ENCODE measurements at places on chromosomes 7 and 10.

- DNase-seq: no peak
Observed at GRCh38 chr10:130715686-130716670, 579.8 kb downstream of the GLRX3 start.

DNA sequence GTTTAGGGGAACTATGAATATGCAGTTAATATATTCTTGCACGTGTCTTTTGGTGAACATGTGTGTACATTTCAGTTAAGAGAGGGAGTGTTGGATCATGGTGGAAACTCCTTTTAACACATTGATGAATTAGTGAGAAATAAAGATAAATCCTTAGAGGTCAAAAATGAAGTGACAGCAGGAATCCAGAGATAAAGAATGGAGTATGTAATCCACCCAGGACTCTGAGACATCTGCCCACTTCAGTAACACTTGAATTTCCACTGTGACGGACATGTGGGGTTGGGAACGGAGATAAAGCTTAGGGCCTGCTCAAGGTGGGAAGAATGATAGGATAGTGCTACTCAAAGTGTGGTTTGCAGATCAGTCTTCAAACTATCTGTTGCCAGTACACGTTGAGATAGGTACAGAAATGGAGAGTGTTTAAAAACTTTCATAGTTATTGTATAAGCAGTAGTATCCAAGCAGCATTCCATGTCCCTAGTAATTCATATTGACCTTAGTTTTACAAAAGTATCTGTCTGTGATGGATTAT is 6.6 kb upstream of the RELN start:
- DNase-seq: no peak

DNA sequence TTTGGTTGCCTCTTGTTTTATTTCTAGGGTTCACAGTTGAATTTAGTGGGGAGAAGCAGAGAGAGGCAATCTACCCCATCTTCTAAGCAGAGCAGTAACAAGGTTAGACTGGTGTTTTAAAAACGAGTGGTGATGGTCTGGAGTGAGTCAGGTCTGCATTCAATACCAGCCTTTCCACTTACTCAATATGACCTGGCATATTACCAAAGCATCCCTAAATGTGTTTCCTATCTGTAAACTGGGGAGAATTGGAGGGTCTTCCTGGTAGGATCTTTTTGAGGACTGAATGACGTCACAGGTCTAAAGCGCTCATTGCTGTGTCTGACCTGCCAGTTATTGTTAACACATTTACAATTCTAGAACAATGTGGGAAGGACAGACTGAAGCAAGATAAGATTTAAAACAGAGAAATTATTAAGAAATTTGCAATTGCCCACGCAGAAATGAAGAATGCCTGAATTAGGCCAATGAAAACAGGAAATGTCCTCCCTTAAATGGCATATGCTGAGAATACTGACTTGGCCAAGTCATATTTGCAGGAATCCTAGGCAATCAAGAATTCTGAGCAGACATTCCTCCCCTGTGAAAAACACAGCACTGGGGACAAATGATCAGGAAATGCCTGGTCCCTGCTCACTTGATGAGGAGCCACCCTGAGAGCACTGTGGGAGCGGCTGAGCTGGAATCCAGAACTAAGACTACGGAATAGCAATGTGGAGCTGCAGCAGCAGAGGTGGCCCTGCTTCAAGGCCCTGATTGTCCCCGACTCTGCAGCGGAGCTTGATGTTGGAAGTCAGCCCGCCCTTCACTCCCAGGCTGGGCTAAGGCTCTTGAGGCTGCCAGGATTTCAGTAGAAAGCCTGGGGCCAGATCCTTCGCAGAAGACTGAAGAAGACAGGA is 184.5 kb upstream of the CXCL12 start:
- no peak for DNase-seq

DNA sequence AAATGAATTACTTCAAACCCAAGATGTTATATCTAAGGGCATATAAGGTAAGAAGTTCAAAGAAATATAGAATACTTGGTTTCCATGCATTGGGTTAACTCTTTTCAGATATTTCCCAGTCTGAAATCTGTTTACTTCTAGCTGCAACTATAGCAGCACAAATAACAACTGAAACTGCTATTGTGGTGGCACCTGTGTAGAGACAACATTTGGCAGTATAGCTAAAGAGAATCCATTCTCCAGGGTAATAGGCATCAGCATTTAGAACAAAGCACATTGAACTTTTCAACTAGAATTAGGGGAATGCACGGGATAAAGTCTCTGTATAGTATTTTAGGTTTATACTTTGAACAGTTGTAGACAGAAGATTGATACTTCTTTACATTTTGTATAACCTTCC is 19.7 kb upstream of the CALCR start:
- no peak for DNase-seq

GRCh38 chr7:120981888-120982615 is 6.5 kb upstream of the CPED1 start:
- DNase-seq: no peak

DNA sequence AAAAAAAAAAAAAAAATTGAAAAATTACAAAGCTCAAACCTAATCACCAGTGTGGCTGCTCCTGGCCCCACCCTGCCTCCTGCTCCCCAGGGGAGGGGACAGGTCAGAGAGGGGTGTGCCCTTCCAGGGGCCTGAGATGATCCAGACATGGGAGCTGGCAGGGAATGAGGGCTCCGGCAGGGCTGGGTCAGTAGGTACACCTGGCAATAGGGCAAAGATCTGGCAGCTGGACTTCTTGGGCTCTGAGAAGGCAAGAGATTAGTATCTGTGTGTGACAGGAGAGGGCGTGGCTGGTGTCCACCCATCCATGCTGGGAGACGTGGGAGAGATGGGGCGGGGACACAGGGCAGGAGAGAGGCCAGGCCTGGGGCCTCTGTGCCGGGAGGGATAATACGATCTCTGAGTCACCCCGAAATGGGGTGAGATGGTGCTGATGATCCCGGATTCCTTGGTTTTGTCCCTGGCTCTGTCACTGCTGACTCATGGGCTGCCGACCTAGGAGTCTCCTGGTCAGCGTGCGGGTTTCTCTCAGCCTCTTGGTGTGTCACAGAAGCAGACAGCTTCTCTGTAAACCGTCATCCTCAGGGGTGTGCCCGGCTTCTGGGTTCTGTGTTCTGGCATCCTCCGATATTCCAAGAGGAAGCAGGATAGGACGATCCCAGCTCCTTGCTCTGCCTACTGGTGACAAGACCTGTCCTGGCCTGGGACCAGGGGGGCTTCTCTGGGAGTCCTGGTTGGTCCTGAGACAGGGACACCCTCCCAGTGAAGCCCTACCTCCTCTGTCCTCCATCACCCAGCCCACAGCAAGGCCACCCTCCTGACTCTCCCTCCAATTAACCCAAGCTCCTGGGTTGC is 8.2 kb upstream of the CLDN4 start:
- DNase-seq: no peak

DNA sequence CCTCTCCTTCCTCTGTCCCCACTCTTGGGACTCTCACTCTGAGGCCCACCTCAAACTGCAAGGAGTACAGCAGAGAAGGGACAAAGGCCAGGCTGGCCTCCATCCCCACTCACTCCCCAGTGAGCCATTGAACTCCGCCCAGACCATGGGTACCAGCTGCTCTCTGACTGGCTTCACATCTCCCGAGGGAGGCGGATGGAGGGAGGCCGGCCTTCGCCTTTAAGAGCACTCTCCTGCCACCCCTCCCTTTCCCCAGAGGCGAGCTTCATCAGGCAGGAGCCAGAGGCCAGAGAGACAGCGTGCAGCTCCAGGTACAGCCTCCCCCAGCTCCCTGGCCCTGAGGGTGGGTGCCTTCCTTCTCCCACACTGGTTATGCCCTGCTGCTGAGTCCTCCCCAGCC is 1.8 kb upstream of the LDB3 start:
- DNase-seq: no peak

- DNase-seq: no peak
Observed at GRCh38 chr10:23063045-23063972, 32.1 kb upstream of the MSRB2 start.

DNA sequence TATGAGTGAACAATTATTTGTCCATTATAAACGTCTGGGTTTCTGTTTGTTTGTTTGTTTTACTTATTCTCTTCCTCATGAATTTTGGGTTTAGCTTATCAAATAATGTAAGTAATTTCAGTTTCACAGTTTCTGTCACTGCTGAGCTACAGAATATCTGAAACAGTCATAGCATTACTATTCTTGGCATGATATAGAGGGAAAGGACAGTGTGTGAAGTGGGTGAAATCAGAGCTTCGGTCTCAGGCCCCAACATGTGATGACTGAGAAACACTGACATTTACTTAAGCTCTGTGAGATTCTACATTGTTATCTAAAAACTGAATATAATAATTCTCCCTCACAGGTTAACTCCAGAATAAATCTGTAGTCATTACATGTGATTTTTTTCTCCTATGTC is 8.8 kb upstream of the OR6V1 start:
- DNase-seq: no peak

DNA sequence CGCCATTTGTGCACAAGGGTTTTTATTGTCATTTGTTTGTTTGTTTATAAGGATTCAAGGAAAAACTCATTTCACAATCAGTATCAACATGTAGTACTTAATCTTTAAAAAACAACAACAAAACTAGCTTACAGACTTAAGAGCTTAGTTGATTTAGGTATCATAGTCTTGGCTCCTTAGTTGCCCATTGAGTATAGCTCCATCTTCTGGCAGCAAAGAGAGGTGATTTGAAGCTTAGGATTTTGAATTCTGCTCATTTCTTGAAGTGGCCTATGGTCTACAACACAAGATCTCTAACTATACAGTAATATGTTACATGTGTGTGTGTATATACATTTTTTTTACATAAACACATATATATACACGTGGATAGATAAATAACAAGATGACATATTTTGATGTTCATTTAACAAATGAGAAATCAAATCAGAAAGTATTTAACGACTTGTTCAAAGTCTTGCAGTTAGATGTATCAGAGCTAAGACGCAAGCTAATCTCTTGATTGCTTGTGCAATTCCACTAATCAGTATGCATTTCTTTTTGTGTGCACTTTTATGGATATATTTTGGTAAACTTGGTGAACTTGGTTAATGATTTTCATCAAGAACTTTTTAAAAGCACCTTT is 307.3 kb downstream of the CAMK1D start:
- no peak for DNase-seq

DNA sequence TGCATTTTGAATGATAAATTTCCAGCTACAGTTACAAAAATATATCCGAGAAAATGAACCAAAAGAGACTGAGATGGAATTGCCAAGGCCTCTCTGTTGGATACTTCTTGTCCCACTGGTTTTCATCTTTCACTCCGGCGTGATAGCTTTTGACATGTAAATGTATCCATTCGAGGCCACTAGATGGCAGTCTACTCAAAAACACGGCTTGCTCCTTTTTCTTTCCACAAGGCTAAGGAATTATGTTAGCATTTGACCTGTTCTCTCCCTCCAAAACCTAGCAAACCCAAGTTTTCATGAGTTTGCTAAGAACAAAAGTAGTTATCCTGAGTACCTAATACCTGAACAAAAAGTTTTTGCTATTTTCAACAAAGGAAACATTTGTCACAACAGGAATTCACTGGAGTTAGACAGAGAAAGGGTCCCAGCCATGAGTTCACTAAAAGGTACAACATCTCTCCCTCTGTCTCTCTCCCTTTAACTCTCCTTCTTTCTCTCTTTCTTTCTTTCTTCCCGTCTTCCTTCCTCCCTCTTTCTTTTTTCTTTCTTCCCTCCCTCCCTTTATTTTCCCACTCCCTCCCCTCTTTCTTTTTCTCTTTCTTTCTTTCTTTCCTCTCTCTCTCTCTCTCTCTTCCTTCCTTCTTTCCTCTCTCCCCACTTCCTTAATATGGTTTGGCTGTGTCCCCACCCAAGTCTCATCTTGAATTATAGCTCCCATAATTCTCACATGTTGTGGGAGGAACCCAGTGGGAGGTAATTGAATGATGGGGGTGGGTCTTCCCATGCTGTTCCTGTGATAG is 207.9 kb upstream of the MYO3A start:
- no peak for DNase-seq

GRCh38 chr10:65566906-65567305 is 1358.9 kb upstream of the LRRTM3 start:
- DNase-seq: no peak

GRCh38 chr7:47827871-47828270 is 120.4 kb downstream of the PKD1L1 start:
- no peak for DNase-seq

DNA sequence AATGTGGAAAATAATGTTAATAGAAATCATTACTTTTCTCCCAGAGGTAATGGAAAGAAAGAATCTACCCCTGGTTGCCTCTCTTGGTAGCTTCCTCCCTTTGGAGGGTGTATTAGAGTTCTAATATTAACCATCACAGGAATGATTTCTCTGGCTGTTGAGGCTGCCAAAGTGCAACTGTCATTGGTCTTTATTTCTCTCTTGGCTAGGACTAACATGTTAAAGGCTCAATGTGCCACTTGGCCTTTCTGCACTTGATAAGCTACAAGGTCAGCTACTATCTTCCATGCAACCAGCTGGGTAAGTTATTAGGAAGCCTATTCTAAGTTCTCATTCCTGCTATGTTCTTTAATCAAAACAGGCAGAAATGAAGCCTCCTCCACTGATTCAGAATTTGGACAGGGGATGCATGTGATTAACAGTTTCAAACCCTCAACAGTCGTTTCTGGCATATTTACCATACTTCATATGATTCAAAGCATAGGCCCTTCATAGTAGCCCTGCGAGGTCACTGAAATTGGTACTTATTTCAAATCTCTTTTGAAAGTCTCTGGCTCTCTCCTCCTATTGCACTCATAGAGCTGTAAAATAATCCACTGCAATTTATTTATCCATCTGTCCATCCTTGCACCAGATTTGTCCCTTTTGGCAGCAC is 645.0 kb downstream of the SORCS1 start:
- DNase-seq: no peak

GRCh38 chr7:114484226-114484625 is 69.6 kb downstream of the FOXP2 start:
- no peak for DNase-seq

DNA sequence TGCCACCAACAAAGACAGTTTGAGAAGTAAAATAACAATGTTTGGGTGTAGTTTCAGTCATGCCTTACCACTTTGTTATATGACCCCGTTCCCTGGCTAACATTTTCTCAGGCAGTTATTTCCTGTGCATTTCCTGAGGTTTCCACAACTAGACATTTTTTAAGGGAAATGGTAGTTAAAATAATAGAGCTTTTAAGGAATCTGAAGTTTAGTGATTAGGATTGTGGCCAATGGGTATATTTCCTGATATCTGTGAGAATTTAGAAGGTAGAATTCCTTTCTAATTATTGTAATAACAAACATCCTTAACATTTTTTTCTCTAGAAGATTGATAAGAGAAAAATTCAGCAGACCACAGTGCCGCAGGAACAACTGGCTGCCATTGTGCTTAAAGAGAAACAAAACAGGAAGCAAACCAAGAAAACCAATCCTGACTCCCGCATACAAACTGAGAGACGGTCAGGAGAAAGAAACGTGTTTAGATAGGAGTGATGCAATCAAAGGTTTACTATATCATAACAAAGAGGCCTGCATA is 193.6 kb downstream of the MBL2 start:
- DNase-seq: no peak

GRCh38 chr10:89479771-89480446 is 55.5 kb downstream of the SLC16A12 start:
- no peak for DNase-seq
